Progenitor cell of endocrine pancreas (in vitro differentiated cells): ENCODE measurements at places on chromosomes 6 and 20.

- DNase-seq: no peak
Measured at GRCh38 chr6:7912736-7913517, 2.3 kb upstream of the TXNDC5 start.

GRCh38 chr20:40941133-40941610 lies 87.5 kb upstream of the TOP1 start:
- DNase-seq: no peak

DNA sequence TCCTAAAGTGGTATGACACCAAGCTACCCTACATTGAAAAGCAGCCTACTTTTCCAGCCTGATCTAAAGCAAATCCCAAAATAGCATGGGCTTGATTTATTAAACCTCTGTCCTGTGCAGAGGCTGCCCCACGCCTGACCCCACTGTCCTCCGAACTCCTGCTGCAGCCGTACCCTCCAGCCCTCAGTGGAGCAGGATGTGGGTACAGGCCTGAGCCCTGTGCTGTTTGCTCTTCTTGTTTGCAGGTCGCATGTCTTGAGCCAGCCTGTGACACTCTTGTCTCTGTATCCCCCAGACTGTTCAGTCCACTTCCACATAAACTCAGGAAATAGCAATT lies 61.2 kb downstream of the RPP40 start:
- no peak for DNase-seq

- no peak for DNase-seq
Measured at GRCh38 chr20:47173596-47174216, 182.8 kb downstream of the ZMYND8 start.

- DNase-seq: no peak
Measured at GRCh38 chr6:154548130-154548830, 37.8 kb upstream of the CNKSR3 start.

DNA sequence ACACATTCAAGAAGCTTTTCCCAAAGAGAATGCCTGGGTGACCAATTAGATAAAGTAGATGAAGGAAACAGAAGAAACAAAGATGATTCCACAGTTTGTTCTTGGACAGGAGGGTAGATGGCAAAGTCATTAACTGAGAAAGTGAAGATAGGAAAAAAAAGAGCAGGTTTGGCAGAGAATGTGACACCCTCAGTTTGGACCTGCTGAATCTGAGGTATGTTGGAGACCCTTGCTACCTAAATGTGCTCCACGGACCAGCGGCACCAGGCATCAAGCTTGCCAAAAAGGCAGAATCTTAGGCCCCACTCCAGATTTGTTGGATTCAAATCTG lies 49.7 kb downstream of the ARHGAP18 start:
- no peak for DNase-seq

GRCh38 chr6:116036075-116036773 lies 24.5 kb downstream of the FRK start:
- DNase-seq: no peak

DNA sequence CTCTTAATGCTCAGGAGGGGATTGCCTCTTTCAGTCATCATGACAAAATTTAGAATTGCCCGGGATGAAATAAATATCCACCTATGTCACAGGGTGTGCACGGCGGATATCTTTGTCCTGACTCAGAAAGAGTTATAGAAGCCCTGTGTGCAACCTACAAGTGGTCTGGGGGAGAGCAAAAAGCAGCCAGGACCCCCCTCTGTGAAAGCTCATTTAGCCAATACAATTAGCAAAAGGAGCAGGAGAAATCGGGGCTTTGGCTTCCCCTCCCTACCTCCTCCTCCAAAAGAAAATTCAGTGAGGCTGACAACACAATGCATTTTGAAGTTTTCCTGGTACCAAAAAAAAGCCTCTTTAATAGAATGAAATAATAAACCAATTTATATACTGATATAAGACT lies 21.8 kb downstream of the FOXA2 start:
- no peak for DNase-seq

GRCh38 chr6:136812174-136812573 lies 10.2 kb upstream of the PEX7 start:
- no peak for DNase-seq

- no peak for DNase-seq
Measured at GRCh38 chr6:47084610-47085009, 42.5 kb upstream of the ADGRF1 start.

DNA sequence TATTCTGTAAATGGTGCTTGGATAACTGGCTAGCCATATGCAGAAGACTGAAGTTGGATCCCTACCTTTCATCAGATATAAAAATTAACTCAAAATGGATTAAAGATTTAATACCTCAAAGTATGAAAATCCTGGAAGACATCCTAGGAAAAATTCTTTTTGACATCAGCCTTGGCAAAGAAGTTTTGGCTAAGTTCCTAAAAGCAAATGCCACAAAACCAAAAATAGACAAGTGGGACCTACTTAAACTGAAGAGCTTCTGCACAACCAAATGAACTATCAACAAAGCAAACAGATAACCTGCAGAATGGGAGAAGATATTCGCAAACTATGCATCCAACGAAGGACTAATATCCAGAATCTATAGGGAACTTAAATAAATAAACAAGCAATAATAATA lies 60.3 kb upstream of the RIPPLY2 start:
- no peak for DNase-seq

DNA sequence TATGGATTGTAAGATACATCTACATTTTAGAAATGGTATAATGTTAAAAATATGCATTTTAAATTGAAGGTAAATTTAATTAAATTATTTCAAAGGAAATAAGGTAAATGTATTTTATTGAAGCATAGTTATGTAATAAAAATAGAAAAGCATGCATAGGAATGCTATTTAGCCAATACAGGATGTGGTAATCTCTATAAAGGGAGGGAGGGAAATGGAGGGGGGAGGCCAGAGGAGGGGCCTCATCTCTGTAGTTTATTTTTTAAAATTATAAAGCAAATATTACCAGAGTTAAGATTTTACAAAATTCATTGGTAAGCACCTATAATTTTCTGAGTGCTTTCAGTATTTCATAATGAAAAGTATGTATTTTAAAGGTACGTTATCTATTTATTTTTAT lies 27.2 kb downstream of the SLC16A10 start:
- DNase-seq: no peak

DNA sequence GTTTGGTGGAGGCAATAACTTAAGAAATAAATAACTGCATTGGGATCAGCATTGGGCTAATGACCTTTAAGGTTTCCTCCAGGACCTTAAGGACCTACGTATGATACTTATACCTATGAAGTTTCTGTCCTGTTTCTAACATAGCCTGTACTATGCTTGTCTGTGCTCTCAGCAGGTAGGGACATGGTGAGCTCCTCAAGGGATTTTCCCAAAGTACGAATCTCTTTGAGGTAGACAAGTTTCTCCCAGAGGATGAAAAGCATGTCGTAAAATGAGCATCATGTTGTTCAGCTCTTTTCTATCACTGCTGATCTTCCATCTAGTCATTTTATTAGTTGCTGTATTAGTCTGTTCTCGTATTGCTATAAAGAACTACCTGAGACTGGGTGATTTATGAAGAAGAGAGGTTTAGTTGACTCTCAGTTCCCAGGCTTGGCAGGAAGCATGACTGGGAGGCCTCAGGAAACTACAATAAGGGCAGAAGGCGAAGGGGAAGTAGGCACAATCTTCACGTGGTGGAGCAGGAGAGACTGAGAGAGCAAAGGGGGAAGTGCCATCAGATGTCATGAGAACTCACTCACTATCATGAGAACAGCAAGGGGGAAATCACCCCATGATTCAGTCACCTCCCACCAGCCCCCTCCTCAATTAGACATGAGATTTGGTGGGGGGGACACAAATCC lies 77.8 kb upstream of the TGM3 start:
- DNase-seq: no peak

DNA sequence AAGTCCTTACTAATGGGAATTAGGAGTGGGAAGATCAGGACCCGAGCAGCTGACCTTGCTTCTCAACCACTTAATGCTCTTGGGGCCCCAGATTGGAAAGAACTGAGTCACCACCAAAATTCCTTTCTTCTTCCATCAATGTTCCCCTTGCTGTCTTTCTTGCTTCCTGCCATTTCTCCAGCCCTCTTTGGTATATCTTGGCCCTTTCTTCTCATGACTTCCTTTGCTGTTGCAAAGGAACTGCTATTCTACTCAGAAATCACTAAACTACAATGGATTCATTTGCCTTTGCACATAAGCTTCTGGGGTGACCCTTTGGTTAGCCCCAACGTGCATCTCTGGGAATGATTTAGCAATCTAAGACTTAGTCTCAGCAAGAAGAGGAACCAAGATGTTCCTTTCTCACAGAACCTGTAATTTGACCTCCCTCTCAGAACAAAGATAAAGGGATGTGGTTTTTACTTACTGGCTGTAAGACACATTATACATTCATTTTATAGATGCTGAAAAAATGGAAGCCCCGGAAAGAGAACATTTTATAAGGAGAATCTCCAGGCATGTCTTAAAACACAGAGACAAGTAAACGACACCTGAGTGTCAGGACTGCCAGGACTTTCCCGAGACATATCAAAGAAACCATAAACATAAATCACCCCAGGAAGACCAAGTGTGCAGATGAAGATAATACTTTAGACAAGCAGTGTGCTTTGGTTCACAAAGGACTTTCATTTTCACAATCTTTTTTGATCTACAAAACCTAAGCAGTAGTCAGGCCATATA lies 99.0 kb upstream of the TNFAIP3 start:
- no peak for DNase-seq

DNA sequence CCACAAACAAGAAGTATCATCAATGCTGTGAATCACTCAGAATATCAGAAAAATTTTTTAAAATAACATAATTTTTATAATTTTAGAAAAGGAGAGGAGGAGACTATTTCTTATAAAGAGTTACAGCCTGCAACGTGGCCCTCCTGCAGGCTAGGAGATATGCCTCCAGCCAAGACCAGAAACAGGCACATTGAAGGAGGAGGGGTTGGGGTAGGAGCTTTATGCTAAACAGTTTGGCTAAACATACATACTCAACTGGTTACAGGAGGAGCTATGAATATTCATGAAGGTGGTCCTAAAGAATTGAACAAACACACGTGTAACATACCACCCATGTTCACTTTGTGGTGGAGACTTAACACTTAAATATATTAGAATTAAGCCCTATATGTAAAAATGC lies 14.2 kb upstream of the LCA5 start:
- DNase-seq: no peak

DNA sequence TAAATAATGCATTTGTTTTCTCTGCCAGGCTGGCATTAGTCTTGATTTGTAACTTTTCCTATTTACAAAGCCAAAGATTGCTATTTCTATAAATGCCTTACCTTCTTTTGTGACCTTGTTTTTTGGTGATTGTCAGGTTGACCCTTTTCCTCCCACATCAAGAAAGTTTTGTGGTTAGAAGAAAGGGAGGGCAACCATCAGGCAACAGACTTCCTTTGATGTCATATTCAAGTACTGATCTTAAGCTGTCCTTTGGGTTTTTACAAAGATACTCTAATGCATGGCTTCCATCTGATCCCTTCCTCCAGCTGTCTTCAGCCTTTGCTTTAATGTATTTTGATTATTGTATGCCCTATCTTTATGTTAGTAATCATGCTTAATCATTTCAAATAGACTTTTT lies 23.9 kb downstream of the RNF217 start:
- no peak for DNase-seq

GRCh38 chr6:67971812-67972211 lies 663.3 kb upstream of the ADGRB3 start:
- no peak for DNase-seq

DNA sequence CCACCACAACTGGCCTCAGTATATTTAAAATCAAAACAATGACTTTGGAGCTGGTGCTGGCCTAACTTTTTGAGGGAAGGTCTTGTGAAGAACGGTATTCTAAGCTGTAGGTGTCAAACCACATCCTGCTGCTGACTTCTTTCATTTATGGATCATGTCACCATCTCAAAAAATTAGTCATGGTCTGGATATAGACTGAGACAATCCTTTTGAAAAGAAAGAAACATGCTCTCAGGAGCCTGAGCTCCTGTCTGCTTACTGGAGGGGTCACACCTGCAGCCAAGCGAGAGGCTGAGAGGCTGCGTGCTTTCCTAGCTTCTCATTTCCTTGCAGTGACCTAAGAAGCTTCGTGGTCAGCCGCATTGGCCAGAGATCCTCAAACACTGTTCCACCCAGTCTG lies 55.2 kb downstream of the TIAM2 start:
- no peak for DNase-seq

- DNase-seq: no peak
Measured at GRCh38 chr6:13355999-13356785, 27.9 kb upstream of the TBC1D7 start.

DNA sequence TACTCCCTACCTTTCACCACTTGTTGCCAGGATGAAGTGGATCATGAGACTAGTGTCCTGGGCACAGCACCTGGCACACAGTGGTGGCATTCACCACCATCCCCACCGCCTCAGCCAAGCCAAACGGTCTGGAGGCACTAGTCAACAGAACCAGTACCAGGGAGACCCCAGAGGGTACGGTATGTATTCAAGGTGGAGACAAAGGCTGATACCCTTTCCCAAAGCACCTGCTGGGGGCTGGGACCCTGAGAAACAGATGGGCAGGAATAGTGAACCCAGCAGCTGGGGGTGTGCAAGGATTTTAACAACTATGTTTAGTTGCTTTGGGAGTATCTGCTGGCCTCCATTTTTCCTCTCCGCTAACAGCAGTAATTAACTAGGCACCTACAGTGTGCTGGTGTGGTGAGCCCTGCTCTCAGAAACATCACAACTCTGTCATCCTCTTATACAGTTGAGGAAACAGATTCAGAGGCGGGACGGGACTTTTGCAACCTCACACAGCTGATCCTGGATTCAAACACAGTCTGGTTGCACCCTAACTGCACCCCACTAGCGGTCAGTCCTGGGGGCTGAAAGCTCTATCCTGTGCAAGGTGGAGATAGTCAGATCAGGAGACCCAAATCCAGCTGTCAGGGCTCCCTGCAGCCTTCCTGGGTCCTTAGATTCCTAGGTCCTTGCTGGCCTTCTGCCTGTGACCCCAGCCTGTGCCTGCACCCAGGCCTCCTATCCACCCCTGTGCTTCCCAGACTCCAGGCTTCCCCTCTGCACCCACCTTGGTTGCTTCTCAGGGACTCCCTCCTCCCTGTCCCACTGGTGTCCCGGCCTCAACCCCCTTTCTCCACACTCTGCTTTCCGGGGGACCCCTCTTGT lies 1.2 kb downstream of the SNTA1 start:
- DNase-seq: no peak

DNA sequence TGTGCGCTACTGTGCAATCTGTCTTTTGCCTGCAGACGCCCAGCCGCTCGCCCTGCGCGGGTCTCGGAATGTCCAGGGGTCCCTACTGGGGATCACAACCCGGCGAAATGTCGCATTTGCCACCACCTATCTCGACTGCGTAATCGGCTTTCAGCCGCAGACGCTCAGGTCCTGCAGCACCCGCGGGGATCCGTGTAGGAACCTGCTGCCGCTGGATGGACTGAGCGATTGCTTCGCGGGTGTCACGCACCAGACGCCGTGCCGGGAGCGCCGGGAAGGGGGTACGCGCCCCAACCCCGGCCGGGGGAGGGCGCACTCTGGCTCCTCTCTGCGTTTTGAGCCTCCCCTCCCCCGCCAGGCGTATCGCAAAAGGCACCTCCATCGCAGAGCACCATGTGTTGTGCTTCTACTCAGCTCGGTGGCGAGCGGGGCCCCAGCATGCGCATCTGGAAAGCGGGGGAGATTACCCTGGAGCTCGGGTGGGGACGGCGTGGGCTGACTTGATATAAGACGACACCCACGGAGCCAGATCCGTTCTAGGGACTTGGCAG lies 747 bp upstream of the PTPRA start:
- DNase-seq: peak; percentile 41
